NCI-H524 (cell line): ENCODE measurements at places on chromosomes 3 and 15.

DNA sequence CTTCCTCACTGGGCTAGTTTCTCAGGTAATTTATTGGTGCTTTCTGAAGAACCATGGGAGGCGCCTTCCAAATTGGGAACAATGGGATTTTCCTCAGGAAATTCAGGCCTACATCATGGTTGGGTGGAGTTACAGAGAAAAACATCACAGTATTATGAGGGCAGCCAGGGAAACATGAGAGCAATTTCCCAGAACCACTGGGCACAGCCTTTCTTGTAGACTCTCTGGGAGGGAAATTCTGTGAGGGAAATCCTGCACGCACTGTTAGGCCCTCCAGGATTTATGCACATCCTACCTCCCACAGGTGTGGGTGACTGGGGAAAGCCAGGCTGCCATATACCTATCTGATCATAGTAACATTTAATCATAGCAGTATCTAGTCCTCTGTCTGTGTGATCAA is 13.2 kb downstream of the POPDC2 start:
- no peak for DNase-seq

- no peak for DNase-seq
Observed at GRCh38 chr3:42755681-42756578, 17.1 kb downstream of the CCDC13 start.

GRCh38 chr3:107525644-107526305 is 3.0 kb downstream of the BBX start:
- peak; percentile 47 for DNase-seq

DNA sequence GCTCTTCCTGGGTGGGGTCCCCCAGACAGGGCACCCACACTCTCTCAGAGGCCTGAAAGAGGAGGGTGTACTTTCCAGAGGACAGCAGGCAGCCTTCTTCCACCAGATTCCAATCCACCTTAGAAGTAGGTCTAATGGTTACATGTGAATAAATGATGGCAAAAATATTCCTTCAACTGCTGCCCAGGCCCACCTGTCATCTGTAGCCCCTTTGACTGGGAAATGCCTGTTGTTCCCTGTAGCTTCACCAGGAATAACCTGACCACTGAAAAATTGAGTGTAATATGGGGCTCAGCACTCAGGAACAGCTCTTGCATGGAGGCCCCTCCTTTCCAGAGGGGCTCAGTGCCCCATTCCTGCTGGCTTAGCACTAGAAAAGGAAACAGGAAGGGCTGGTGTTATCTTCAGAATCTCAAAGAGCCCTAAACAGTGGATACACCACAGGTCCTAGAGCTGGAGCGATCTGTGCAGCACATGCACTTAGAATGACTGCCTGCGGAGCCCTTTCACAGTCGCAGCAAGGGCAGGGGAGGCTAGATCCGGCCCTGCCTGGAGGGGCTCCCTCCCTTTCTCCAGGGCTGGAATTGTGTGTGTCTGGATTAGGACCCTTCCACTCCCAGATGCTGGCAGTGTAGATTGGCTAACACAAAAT is 32.1 kb downstream of the SLC22A14 start:
- DNase-seq, result no peak

DNA sequence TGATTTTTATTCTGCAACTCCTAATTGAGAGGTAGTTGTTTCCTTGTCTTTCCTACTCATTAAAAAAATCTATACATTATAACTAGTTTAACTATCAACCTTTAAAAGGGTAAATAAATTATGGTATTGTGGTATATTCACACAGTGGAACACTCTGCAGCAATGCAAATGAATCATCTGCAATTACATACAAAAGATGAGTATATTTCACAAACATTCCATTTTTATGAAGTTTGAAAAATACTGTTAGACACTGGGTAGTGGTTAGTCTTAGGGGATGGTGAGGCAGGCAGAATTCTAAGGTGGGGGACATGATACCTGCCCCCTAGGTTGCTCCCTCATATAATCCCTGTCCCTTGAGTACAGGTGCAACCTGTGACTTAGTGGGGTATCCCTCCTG is 44.0 kb upstream of the MAGI1 start:
- no peak for DNase-seq

GRCh38 chr3:8800016-8800415 is 30.6 kb upstream of the OXTR start:
- no peak for DNase-seq

- DNase-seq, result no peak
Observed at GRCh38 chr3:166110102-166110501, 272.9 kb upstream of the BCHE start.

DNA sequence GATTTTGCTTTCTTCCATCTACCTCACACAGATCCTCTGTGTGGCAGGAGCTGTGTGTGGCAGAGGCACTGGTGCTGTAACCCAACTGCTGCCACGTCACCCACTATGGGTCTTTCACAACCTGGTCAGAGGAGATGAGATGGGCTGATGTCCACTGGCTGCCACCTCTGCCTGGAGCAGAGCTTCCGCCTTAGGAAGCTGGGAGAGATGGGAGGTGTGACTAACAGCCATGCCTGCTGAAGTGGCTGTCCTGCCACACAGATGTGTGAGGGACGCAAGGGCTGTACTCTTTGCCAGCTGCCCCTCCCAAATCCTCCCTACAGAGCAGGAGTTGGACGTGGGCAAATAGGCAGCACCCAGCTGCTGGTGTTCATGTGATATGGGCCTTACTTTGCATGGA is 329.5 kb downstream of the GABRB3 start:
- DNase-seq, result no peak

DNA sequence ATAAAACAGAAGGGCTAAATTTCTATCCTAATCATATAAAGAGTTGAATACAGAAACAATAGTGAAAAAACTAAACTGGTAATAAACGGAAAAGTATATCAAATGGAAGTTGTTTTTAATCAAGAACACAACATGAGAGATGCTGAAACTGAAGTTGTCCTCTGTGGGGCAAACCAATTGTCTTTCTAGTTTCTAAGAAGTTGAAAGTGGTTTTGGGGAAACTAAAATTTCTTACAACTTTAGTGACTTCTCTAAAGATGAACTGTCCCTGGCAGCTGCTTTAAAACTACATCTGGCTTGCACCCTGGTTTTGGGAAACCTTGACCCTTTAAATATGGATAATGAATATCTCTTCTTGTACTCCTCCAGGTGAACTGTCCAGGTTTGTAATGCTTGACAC is 155.6 kb downstream of the ADAM10 start:
- no peak for DNase-seq

DNA sequence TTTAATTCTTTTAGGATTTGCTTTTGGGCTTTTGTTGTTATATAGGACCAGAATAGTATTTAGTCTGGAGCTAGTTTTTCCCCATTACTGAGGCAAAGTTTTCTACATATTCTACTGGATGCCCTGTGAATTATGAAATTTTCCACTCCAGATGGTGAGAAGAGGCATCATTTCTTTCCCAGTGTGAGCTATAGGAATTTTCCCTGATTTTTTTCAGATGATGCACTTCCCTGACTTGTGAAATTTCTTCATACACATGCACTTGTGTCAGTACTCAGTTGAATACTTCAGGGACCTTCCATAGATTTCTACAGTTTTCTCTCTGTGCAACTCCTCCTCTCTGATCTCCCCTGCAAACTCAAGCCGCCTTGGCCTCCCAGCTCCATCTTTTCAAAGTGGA is 73.7 kb upstream of the SLCO2A1 start:
- no peak for DNase-seq

- no peak for DNase-seq
Observed at GRCh38 chr3:117107946-117108345, 398.4 kb downstream of the TUSC7 start.

DNA sequence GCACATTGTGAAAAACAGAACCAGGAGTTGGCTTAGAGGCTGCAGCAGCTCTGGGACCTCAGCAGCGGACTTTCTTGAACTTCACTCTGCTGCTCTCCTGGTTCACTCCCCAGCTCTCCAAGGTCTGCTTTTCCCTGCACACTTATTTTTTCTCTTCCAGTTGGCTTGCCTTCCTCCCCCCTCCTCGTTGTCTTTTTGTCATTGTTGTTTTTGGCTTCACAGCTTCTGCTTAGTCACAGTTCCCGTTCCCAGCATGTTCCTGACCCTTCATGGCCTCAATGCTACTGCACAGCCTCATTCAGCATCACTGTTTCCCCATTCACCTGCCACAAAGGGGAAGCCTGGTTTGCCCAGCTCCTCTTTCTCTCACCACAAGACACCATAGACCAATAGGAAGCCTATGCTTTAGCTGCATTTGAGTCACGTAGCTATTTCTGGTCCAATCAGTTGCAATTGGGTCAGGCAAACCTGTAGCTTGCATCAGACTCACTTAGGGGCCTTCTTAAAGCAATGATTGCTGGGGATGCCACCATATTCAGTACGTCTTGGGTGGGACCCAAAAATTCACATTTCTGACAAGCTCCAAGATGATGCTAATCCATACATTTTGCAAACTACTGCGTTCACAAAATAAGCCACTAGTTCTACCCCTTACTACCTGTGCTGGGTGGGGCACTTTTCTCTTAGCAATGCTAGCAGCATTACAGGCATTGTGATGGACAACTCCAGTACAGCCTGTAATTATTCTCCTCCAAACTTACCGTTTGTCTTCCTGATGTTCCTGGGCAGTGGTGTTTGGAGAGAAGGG is 7.8 kb upstream of the SUMF1 start:
- DNase-seq, result no peak

DNA sequence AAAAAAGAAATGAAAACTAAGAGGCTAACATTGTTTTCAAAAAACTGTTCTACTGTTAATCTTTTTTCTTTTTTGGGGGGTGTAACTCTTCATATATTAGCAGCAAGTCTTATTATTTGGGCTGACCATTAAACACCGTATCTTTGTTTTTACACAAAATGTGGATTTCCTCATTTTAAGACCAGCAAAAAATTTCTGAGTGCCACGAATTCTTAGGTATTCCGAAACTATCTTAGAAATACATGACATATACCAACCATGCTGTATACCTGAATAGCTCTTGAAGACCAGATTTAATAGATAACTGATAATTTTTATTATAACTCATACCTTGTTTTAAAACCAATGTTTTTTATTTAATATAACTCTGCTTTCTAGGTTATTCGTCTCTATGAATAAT is 620 bp upstream of the TTC23 start:
- no peak for DNase-seq

DNA sequence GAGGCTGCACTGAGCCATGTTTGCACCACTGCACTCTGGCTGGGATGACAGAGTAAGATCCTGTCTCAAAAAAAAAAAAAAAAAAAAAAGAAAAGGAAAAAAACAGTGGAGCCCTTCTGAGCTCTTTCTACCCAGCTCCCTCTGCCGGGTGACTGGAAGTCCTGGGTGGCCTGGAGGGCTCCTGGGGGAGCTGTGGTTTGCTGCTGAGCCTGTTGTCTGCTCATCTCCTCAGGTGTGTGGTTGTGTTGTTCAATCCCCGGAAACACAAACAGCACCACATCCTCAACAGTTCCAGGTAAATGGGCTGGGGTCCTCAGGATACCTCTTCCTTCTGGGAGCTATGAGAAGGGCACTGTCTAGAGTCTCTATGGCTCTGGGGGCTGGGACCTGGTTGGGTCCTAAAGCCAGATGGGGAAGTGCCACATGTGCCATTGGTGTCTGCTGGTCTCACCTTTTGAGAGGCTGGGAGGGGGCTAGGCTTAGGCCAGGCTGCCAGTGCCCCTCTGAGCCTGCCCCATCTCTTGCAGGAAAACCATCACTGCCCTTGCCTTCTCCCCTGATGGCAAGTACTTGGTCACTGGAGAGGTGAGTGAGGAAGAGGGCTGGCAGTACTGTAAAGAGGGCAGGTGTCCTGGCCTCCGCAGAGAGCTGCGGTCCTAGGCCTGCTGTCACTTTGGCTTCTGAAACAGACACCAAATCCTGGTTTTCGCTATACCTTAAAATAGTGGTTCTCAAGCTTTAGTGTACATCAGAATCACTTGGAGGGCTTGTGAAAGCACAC is 17.1 kb upstream of the JMJD7 start:
- DNase-seq, result no peak

- DNase-seq, result no peak
Observed at GRCh38 chr15:41943543-41944312, 28.6 kb downstream of the EHD4 start.
